Trophoblast cell (in vitro differentiated cells and primary cell): ENCODE measurements at places on chromosomes 3 and 15.
A peak's percentile ranks its signal among the peaks of the same experiment; 100 is the strongest.

DNA sequence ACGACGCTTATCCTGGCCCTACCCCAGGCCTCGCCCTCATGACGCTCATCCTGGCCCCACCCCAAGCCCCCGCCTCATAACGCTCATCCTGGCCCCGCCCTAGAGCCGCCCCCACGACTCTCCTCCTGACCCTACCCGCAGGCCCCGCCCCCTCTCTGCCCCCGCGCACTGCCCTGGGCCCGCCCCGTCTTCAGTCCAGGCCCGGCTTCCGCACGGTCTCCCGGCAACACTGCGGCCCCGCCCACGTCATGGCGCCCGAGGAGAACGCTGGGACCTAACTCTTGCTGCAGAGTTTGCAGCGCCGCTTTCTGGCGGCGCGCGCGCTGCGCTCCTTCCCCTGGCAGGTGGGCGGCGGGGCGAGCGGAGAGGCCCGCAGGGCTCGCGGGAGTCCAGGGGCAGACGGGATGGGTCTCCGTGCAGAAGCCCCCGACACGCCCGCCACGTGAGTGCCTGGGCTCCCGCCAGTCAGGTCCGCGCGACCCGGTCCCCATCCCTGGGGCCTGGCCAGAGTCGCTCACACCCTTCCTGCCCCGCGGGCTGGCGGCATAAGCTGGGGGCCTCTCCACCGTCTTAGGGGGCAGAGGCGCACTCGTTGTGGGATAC, 52.5 kb upstream of the ROPN1B start:
- DNase-seq = peak; percentile 88

GRCh38 chr3:56291953-56292352, 176.3 kb downstream of the ERC2 start:
- no peak for DNase-seq

DNA sequence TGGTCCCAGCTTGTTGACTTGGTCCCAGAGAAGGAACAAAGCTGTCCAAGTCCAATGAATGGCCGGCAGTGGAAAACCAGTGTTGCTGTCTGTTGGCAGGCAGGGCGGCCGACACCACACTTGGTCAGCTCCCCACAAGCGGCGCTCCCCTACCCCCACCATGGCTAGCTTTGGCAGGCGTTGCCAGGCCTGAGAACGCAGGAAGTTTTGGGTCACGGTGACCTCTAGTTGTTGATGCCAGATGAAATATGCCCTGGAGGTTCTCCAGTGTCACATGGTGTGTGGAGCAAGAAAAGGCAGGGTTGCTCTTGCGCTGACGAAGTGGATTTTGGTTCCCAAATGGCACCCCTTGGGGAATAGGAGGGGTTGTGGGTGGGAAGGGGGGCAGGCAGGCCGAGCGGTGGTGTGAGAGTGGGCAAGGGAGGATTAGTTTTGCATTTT, 72.7 kb upstream of the TPRG1 start:
- DNase-seq = no peak

DNA sequence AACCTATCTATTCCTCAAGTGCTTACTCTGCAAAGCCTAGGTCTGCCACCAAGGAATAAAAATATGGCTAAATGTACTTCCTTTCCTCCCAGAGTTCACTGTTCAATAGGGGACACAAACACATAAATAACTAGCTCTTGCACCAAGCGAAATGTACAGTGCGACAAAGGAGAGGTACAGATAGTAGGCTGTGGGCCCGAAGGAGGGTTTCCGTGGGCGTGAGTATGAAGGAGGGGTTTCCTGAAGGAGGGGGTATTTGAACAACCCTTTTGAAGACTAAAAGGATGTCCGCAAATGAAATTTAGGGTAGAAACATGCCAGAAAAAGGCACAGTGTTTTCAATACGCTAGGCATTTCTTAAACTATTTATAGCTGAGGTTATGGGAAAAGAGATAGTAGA, 207.9 kb downstream of the LPP start:
- no peak for DNase-seq

GRCh38 chr3:143151004-143151731, 31.6 kb downstream of the CHST2 start:
- no peak for DNase-seq

- DNase-seq = peak; percentile 62
These were observed 675.6 kb downstream of the TBL1XR1 start for GRCh38 chr3:176521531-176522175.

GRCh38 chr15:69661446-69661845, 208.8 kb downstream of the RPLP1 start:
- no peak for DNase-seq

GRCh38 chr15:81115054-81115939, 18.8 kb upstream of the CFAP161 start:
- DNase-seq = no peak

DNA sequence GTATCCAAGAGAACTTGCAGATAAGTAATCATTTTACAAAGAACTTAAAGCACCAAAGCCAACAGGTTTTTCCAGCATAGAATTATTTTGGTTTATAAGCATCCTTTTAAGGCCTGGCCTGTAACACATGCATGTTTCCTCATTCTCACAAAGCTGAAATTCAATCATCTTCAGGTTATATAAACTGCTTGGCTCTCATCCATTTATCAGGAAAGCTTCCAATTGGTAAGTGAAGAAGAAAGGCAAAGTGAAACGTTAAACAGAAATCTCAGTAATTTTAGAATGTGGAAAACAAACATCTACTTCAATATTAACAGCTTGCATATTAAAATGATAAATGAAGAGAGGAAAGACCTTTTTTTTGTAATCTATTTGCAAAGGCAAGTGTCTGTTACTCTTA, 1.6 kb downstream of the SERP1 start:
- DNase-seq = no peak
